Heart left ventricle (tissue), 16 donors: ENCODE measurements at places on chromosomes 6 and 20. TPM values are rescaled to one million over a fixed set of nuclear protein-coding genes. Genes with fewer than 3 reads are reported as not detected.
A peak's percentile ranks its signal among the peaks of the same experiment; 100 is the strongest.

The DPPA5 gene
- not detected for polyA plus RNA-seq

GRCh38 chr6:30227242-30227722 is 14.1 kb upstream of the TRIM26 start:
- DNase-seq: no peak

DNA sequence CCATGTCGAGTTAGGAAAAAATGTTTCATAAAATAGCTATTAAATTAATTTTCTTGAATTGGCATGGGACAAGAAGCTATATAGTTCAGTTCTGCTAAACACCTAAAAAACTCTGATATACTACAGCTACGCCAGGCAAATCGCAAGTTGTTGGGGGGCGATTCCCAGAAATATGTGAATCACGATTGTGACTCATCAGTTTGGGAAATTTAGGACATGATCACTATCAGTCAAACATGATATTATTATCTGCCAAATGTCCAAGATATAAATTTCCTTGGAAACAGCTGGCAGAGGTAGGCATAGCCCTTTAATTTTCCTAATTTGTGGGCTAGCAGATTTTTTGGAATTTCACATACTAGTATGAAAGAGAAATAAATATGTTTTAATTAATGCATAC is 123.6 kb downstream of the ATXN1 start:
- no peak for DNase-seq

GRCh38 chr6:903761-904160 is 210.8 kb upstream of the EXOC2 start:
- DNase-seq: no peak

DNA sequence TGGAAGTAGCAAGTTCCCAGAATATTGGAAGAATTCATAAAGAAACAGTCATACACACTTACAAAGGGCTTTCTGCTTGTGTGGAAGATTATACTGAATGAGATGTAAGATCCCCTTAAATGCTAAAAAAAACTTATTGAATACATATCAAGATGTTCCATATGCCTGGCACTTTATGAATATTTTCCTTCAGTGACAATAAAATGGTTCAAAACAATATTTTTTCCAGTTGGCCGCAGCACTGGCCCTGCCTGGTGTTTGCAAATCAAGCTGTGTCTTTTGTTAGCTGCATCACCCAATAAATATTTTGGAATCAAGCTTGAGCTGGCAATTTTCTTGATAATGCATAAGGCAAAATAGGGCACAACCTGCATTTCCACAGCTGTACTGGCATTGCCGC is 51.2 kb downstream of the CFAP61 start:
- no peak for DNase-seq

DNA sequence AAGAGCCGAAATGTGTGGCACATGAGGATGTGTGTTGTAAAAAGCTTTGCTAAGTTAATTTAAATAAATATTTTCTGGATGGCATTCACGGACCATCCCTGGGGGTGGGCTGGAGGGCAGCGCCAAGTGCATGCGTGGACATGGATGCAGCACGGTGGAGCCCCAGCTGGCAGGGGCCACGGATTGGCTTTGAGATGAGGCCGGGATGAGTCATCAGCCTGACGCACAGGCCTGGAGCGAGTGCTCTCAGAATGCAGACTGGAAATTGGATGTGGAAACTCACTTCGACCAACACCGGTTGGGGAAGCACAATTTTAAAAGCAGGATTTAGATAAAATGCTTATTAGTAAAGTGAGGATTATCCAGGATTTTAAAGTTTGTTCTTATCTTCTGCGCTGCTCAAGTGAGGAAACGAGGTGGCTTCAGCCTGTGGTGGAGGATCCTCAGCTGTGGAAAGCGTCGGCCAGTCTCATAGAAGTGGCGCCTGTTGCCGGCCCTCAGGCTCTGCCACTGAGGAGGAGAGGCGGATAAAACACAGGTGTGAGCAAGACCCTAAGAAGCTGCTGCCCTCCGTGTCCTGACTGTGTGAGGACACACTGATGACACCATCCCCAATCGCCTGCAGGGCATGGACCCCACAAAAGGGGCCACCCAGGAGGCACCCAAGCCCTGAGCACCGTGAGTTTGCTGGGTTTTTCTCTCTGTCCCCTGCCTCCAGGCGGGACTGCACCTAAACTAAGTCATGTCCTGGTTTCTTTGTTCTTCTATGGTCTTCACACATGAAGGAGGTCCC is 279.7 kb downstream of the CDH4 start:
- DNase-seq: no peak

GRCh38 chr20:1300083-1300840 is 28.7 kb downstream of the SDCBP2 start:
- DNase-seq: no peak

- no peak for DNase-seq
Observed at GRCh38 chr6:11196511-11197174, 35.8 kb downstream of the NEDD9 start.

DNA sequence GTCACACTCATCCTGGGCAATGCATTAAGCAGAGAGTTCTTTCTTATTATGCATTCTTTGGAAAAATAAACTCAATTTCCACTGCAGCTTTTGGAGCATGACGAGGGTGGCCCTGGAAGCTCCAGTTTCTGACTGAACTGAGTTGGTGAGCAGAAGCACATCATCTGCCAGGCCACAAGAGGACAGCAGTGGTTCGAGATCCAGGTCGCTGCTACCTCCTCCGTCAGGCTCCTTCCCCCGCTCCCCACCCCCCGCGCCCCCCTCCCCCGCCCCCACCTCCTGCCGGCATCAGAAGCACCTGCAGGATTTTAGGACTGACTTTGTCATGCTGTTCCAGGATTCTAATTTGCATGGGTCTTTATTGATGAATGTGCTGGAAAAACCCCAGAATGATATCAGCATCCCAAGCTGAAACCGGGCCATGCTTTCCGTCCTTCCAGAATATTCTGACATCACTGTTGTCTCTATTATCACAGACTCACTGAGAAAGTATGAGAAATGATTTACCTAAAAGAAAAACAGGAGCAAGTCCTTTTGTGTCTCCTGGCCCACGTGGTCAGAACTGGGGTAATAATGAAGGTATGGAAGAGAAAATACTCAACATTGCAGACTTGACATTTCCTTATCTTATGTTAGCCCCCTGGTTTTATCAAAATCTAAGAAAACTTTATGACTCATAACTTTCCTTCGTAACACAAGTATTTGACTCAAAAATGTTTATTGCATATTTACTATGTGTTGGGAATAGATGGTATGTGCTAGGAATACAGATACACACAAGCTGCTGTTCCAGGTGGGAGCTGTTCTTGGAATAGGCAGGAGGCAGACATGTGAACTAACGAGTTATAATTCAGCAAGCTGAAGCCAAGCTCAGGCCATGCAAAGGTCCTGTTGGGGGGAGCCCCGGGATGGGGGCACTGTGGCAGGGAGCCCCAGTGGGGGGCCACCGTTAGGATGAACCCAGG is 220.2 kb upstream of the EXOC2 start:
- DNase-seq: no peak

DNA sequence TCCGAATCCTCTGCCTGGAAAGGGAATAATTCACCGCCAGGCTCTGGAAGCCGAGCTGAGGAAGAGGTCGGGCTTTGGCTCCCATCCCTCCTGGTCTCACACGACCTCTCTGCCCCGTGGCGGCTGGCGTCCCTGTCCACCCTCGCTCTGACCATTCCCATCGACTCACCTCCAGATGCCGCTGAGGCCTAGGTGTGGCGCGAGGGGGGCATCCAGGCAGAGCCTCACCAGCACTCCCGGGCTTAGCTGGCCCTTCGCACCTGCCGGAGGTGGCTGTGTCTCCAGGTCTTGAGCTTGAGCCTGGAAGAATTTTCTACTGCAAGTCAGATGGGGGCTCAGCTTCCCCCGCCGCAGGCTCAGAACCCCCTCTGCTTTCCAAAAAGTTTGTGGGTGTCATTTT is 28.5 kb upstream of the SMOC2 start:
- no peak for DNase-seq

DNA sequence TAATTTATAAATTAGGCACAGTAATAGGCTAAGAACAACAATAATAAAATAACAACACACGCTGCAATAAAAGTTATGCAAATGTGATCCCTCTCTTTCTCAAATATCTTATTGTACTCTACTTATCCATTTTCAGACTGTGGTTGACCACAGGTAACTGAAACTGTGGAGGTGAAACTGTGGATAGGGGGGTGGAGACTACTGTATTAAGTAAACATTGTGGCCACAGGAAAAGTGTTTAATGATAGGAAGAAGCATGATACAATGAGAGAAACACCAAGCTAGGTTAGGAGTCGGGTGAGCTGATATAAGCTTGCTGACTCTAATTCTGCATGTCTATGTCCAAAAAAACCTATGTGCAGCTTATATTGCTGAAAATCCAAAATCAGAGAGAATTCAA is 23.0 kb downstream of the NHLRC1 start:
- no peak for DNase-seq

- peak; percentile 61 for DNase-seq
Observed at GRCh38 chr6:147508866-147509608, 547 bp downstream of the SAMD5 start.

DNA sequence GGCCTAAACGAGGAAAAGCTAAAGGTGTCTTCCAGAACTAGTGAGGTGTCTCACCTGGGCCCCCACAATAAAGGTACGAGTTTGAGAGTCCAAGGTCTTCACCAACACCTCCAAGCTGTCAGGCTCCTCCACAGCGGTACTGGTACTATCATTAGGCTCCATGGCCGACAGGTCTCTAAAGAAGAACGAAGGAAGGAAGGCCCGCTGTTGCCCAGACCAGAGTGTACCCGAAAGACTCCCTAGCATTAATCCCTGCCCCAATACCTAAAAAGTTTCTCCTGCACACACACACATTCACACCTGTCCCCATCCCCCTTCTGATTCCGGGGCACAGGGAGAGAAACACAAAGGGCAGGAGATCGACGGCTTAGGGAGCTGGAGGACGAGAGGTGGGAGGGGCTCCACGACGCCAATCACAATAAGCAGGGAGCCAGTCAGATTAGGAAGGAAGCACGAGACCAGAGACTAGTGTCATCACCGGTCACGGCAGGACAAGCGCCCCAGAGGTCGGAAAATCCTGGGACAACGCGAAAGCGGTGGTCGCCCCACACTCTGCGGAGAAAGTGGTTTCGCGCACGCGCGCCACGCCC is 764 bp downstream of the BAG6 start:
- DNase-seq: peak; percentile 79

DNA sequence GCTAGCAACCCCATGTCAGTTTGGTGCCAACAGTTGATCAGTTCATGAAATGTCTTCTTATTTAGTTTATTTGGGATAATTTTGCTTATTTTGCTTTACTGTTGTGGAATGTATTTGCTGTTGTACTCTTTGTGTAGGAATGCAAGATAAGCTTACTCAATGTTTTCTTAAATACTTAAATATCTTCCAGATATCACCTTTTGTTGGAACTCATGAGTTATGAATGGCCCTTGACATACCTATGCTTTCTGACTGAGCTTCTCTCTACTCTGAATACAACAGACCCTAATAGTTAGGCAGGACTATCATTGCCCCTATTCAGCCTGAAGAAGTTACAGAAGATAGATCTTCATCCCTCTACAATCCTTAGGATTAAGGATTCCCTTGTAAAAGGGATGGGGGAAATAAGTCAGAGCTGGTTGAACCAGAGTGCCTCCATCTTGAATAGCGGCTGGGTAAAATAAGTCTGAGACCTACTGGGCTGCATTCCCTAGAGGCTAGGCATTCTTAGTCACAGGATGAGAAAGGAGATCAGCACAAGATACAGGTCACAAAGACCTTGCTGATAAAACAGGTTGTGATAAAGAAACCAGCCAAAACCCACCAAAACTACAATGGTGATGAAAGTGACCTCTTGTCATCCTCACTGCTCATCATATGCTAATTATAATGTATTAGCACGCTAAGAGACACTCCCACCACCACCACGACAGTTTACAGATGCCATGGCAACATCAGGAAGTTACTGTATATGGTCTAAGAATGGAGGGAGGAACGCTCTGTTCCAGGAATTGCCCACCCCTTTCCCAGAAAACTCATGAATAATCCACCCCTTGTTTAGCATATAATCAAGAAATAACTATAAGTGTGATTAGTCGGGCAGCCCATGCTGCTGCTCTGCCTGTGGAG is 196.9 kb downstream of the AKAP7 start:
- DNase-seq: no peak

- no peak for DNase-seq
Observed at GRCh38 chr20:56689852-56690485, 60.9 kb downstream of the TFAP2C start.

DNA sequence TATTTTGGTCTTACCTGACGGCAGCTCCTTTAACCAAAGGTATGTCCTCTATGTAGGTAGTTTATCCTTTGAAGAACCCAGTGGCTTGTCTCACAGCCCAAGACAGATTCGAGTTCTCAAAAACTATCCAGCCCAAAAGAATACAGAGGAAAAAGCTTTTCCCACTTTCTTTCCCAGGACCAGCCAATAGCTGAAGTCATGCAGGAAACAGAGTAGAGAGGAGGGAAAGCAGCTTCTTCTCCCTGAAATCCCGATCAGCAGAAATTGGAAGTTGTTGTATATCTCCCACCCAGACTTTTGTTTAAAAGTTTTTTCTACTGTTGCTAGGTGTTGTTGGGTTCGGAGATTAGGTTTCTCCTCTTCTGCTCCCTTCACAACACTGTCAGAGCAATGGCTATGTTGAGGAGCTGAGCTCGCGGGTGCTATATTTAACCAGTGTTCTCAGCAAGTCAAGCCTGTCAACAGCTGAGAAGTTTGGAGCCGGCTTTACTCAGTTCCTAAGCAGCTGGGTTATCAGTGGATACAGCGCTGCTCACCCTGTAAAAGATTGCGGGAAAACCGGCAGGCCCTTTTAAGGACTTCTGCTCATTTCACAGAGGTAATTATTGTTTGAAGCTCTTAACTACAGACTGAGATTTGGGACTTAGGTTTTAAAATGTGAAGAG is at the start of gene FILIP1:
Gene FILIP1 (minus strand): TSS at position 401 of the 665 bp plus-strand sequence. CDS start 78,828 bp downstream, outside the sequence.
- DNase-seq: peak; percentile 83

The CCN2 gene
- polyA plus RNA-seq: 65.6 TPM

The ZNF311 gene
- polyA plus RNA-seq: 0.34 TPM

The FRK gene
- 1.4 TPM for polyA plus RNA-seq

The RAMACL gene
- polyA plus RNA-seq: 0.88 TPM
